CMK (cell line): ENCODE measurements at places on chromosomes 3 and 15.

DNA sequence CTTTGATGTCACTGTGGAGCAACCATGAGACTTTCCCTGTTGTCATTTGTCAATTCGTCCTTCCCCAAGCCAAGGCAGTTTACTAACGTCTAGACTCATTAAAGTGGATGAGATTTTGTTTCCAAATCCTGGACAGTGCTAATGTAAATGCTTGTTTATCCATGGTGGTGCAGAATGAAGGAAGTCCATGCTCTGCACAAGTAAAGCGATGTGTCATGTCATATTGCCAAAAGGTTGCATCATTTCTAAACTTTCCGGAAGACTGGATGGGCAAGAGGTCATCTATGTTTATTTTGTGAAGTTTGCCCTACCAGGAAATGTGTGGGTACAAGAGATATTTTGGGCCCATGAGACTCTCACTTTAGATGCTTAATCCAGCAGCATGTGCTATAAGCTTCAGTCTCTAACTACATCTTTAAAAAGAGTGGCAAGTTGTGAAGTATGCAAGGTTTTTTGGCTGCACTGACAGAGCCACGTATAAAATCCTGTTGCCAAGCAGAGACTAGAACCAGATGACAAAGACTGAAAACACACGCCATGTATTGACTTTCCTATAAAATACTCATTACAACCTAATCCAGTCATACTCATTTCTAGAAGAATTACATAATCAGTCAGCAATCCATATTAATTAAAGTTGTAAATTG, 72.1 kb upstream of the FNDC3B start:
- peak; percentile 68 for DNase-seq

DNA sequence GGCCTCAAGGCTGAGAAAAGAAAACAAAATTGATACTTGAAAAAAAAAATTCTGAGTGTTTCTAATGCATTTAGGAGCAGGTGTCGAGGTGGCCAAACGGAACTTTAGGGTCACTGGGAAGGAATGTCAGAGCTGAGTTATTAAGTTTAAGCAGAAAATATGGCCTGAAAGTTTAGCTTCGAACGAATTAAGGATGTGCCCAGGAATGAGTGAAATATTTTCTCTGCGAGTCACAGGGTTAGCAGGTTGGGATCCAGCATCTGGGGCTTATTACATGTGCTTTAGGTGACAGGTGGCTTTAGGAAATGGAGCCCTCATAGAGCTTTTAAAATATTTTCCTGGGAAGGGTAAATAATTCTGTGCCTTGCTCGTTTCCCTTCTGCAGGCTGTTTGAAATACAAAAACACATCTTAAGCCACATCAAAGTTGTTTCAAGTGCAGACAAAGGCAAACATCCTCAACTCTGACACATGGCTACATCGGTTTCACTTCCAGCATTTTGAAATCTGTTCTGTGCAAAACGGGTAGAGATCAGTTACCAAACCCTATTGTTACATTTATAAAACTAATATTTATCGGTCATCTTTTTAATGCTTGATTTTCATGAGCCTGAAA, 143.1 kb upstream of the ARRDC4 start:
- DNase-seq = no peak

DNA sequence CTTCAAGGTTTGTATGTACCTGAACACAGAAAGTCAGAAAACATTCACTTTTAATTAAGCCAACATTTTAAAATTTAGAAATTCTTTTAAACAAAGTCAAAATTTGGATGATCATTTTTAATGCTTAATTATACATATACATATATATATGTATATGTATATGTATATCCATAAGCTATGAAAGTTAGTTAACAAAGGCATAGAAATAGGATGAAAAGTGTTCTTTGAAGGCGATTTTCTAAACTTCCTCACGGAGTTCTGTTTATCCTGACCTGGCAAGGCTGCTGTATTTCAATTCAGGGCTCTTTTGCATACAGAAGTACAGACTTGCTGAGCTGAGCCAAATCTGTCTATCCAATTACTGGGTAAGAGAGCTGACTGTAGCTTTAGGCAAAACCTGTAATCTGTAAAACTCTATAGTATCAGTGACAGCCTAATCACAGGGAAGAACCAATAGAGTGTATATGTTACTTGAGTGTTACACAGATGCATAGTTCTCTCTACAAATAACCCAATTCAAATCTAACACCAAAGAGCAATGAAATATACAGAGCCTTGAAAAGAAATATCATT, 32.1 kb upstream of the THRB start:
- no peak for DNase-seq

GRCh38 chr3:112817271-112817670, 29.4 kb downstream of the CD200R1L start:
- no peak for DNase-seq

- no peak for DNase-seq
Observed at GRCh38 chr3:46811615-46812236, 51.5 kb downstream of the MYL3 start.

DNA sequence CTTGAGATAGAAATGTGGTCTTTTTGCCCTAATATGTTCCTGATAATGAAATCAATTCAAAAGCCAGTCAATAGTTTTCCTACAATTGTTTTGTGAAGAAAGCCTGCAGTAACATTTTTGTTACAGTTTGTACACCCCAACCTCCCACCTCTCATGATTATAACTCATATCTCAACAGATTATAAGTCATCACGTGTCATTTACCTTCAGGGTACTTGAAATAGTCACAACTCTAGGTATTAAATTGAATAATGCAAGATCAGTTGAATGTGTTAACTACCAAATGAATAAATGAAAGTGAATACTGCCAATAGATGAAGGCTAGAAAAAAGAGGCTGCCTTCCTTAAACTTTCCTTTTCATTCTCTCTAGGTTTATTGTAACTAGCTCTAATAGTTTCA, 32.9 kb upstream of the CTDSPL2 start:
- no peak for DNase-seq

DNA sequence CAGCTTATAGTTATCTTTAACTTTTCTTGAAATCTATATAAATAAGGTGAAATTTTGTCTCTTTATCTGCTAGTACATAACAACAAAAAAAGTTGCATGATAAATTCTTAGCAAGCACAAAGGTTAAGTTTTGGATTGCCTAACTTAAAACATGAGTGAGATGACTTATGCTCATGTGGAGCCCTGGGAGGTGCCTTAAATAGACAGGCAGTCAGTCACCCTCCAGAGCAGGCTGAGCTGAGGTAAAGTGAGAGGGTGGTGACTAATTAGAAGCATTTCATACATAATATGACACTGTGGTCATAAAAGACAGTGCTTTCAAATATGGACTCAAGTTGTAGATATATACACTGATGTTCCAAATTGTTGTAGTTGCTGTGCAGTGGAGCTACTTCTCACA, 14.6 kb upstream of the MME start:
- DNase-seq = no peak

DNA sequence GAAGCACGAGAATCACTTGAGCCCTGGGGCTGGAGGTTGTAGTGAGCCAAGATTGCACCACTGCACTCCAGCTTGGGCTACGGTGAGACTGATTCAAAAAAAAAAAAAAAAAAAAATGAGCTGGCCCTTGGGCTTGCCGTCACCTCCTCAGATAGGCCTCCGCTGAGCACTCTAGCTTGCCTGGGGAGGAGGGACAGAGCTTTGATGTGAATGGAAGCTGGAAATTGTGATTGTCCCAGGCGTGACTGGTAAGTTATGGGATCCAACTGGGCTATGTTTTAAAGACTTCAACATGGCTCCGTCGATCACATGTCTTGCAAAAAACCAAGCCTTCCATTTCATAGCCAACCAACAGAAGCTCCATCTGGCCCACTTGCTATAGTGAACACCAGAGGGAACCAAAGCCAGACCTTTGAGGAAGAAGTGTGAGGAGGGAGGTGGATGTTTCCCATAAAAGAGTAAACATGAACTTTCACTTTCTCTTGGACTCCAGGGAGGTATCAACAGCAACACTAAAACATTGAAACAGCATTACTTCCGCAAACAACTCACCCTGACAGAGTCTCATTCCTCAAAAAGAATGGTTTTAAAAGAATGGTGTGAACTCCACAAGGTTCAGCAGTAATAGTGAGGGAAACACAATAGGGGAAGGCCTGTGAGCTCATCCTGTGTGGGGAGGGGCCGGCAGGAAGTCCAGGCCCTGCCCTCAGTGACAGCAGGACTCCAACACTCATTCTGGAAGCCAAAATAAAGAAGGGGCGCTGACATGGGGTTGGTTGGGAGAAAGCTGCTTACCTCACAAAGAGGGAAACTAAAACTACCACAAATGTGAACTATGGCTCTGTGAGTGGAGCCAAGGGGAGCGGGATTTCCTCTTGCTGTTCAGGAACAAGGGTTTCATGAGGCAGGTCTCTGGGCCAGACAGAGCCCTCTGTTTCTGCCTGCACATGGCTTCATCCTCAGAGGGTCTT, 59.2 kb upstream of the IL12A start:
- no peak for DNase-seq

DNA sequence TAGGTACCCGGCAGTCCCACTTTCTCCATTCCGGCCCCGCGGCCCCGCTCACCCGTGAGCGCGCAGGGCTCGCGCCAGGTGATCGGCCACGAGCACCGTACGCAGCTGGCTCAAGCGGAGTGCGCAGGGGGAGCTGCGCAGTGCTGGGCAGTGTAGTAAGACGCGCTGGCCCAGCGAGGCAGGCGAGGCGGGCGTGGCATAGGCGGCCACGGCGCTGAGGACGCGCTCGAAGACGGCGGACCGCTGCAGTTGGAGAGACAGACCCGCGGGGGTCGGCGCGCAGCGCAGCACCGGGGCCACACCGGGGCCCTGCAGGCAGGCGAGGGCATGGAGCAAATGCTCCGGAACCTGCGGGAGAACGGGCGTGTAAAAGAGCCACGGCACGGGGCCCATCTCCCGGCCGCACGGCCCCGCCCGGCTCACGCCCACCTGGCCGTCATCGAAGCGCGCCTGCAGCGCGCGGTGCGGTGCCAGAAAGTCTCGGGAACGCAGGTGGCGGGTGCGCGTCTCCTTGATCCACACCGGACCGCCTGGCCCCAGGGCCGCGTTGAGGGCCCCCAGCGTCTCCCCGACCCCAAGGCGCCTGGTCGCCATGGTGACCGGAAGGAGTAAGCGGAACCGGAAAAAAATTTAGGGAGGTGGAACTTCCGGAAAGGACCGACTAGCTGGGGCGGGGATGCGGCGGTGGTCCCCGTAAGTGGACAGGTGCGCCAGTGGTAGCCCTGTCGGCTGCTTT, at the start of gene DALRD3:
Gene DALRD3 (minus strand): TSS at position 610 of the 736 bp plus-strand sequence. CDS start 16 bp downstream, at position 594.
- DNase-seq = no peak

DNA sequence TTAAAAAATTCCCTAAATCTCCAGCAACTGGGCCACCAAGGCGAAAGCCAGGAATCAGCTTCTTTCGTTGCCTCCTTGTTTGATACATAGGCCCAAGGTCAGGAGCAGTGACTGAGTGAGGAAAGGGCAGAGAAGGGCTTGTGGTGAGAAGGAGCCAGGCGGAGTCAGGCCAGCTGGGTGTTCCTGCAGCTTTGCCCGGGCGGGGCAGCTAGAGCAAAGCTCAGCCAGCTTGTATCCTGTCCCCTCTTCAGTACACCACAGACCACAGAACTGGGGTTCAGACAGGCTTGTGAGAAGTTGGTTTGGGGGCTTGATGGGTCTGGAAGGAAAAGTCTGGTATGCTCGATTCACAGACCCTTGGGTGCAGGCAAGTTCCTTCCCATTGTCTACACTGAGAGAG, 52.6 kb downstream of the CCK start:
- no peak for DNase-seq

DNA sequence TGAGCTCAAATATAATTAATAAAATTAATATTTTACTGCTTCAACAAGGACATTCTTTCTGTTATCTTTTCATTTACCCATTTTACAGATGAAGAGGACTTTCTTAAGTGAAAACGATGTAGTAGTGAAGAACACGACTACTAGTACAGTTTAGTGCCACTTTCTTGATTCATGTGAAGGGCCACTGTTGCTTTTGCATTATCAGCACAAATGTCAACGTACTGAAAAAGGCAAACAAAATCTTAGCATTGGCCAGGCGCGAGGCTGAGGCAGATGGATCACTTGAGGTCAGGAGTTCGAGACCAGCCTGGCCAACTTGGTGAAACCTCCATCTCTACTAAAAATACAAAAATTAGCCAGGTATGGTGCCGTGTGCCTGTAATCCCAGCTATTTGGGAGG, 9.5 kb downstream of the PPP1R14D start:
- no peak for DNase-seq

DNA sequence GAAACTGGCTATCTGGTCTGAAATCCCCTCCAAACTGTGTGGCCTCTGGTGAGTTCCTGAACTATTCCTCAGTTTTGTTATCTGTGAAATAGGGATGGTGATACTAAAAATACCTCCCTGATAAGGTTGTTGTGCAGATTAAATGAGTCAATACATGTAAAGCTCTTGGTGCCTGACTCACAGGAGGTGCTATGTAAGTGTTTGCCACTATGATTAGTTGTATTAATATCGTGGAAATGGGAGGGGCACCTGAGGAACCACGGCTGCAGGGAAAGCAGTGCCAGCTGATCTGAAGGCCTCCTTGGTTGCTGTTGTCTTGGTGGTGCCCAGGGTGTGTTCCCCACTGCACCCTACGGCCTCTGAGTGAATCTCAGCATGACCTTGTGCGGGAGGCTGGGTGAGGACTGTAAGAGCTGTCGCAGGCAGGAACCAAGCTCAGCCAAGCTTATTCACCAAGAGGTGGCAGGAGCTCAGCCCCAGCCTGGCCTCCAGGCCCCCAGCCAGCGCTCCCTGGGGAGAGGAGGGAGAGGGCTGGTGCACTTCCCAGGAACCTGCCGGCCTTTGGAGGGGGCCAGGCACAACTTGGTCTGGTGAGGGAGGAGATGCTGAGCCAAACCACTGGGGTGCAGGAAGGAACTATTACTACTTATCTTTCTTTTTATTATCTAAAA, 44.8 kb upstream of the CCDC174 start:
- no peak for DNase-seq

- no peak for DNase-seq
Observed at GRCh38 chr3:40240921-40241320, 68.6 kb upstream of the EIF1B start.

DNA sequence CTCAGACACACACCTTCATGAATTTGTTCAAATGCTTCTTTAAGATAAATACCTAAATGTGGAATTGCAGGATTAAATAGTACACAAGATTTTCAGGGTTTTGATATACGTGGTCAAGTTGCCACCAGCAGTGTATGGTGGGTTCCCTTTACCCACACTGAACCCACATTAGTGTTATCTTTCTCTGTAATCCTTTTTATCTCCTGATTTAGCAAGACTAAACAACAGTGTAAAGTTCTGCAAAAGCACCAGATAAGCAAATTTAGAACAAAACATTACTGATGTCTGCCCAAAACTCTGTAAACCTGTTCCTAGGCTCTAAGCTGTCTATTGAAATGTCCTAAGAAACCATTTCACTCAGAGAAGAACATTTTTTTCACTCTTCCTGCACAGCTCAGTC, 352.9 kb downstream of the FHIT start:
- no peak for DNase-seq

- DNase-seq = no peak
Observed at GRCh38 chr3:124815781-124816180, 71.4 kb downstream of the ITGB5 start.

- no peak for DNase-seq
Observed at GRCh38 chr3:127263586-127264231, 24.1 kb downstream of the PRR20G start.

- DNase-seq = no peak
Observed at GRCh38 chr3:17964108-17964507, 221.7 kb upstream of the TBC1D5 start.
